Stimulated activated CD8-positive, alpha-beta memory T cell treated with anti-CD3 and anti-CD28 coated beads, Interleukin-15, amount 100 ng/mL, for 4 hours (primary cell): ENCODE measurements at places on chromosomes 13 and 19.

DNA sequence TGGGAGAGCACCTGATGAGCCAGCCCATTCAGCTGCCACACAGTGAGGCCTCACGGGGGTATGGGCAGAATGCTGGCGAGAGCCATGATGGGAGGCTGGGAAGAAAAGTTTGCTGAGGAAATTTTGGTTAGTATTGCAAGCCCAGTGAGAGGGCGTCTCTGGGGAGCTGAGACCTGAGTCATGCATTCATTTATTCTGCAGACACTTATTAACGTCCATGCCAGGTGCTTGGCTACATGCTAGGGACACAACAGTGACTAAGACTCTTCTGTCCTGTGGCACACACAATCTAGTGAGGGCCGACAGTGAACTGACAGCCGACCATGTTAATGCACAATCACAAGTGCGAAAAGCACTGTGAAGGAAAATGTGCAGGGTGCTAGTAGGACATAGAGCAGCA is 27.2 kb downstream of the WDR62 start:
- no peak for DNase-seq

DNA sequence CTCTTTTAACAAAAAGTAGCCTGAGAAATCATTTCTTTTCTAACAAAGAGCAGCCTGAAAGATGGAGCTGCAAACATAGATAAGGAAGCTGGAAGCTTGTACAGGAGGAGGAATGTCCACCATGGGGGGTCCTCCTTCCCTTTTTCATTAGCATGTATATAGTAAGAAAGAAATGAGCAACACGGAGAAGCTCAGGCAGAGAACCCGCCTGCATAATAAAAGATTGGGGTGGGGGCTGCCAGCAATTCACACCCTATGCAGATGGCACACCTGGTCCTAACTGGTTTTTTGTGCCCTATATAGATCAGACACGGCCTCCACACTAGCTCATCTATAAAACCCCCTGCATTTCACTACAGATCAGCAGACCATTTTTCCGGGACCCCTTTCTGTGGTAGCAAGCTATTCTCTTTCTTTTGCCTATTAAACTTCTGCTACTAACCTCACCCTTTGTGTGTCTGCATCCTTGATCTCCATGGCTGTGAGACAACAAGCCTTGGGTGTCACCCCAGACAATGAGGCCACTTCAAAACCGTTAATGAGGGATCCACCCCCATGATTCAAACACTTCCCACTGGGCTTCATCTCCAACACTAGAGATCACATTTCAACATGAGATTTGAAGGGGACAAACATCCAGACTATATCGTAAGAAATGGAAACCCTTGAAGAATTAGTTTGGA is 167.5 kb upstream of the FREM2 start:
- DNase-seq, result no peak

DNA sequence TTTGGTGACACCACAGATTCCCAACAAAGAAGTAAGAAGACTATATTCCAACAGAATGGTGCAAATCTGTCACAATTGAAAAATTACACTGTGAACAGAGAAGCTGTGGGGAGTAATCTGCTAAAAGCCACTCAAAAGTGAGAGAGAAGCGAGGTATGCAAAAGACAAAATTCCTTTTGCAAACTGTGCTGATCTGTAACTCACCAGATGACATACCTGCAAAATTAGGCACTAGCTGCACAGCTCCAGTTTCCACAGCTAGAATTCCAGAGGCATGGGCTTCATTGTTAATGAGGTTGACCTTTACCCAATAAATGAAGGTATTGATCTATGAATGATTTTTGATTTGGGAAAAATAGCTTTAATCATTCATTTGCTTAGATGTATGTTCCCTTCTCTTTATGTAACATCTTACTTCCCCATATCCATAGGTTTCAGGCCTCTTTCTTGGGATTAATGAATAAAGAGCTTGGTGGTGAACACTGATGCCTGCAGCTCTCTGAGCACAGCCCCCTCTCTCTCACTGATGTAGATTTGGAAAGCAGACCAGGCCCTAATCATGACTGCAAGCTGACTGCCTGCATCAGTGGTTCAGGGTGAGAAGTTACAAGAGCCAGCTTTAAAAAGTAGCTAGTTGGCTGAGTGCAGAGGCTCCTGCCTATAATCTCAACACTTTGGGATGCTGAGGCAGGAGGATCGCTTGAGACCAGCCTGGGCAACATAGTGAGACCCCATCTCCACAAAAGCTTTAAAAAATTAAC is 85.2 kb downstream of the LACC1 start:
- DNase-seq, result no peak

DNA sequence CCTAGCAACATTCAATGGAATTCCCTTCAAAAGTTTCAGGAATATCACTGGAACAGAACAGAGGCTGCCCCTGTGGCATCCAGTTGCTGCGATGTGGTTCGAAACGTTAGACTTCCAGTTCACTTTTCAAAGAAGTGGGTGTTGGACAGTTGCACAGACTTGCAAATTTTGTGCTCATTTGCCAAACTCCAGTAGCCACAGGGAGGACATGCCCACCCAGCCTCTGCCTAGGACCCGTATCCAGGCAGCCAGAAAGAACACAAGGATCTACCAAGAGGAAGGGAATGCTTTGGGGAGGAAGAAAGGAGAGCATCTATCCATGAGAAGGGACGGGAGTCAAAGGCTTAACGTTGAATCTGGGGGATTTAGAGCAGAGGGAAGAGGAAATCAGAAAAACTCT is at the start of gene METTL21C:
TSS of gene METTL21C (minus strand) at position 108 of the 400 bp plus-strand sequence. CDS start 546 bp downstream, outside the sequence.
- DNase-seq, result no peak

GRCh38 chr19:51600940-51601580 is 29.1 kb downstream of the SIGLEC5 start:
- DNase-seq, result no peak

DNA sequence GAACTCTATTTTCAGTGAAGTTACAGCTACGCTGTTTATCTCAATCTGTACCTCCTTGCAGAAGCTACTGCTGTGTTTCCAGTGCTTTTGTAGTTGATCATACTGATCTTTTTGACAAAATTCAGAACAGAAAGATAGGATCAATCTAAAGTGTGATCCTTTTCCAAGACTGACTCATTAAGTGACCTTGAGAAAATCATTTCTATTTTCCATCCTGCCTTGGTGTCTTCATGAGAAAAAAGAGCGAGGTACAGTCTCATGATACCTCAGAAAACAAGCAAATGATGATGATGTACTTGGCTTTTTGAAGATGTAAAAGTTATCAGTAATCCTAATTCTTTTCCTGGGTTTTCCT is 46.0 kb upstream of the GPR183 start:
- no peak for DNase-seq

GRCh38 chr13:20702915-20703779 is at the start of gene IL17D:
Gene IL17D (plus strand): TSS chr13:20703699. CDS start chr13:20704002, 303 bp downstream.
- peak; percentile 30 for DNase-seq

GRCh38 chr13:85693889-85694511 is 105.2 kb downstream of the SLITRK6 start:
- DNase-seq, result no peak

DNA sequence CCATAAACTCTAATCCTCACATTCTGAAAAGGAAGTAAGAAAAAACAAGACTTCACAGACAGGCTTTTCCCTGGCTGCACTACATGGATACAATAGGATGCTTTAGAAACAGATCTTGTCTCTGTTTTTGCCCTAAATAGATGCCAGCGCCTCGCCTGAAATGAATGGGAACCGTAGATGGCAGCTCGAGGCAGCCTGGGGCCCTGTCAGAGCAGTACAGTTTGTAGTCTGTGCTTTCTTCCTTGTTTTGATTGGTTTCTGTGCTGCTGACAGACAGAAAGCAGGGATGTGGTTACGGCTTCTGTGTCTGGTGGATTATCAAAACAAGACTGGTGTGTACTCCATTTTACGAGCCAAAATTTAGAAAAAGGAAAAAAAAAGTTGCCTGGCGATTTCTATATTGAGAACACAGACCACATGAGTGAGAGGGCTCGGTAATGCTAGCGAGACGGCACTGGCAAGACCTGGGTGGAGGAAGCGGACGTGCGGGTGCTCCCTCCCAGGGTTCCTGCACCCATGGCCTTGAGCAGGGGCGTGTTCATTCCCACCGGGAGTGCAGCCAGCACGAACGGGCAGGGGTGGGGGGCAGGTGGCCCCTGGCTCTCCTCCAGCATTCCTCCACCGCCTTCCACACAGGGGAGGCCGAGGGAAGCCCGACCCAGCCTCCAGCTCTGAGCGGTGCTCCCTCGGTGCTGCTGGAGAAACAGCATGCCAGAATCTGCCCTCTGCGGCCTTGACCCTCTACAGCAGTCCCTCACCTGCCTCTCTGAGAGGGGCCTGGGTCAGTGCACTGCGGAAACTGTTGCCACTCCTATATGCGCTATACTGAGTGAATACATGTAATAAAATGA is 37.6 kb upstream of the C1QTNF9 start:
- peak; percentile 23 for DNase-seq

- no peak for DNase-seq
These were observed 1832.8 kb upstream of the MIR17HG start for GRCh38 chr13:89514534-89515312.

- no peak for DNase-seq
These were observed 39.1 kb downstream of the GPR180 start for GRCh38 chr13:94640721-94641120.
